LoVo (cell line): ENCODE measurements at places on chromosomes 6 and 20.

GRCh38 chr6:169950558-169950957, 199.1 kb downstream of the ERMARD start:
- DNase-seq, result peak; percentile 1

GRCh38 chr6:71211799-71212198, 76.8 kb upstream of the OGFRL1 start:
- DNase-seq, result no peak

GRCh38 chr20:62991196-62991807, 15.5 kb downstream of the BHLHE23 start:
- DNase-seq, result no peak

DNA sequence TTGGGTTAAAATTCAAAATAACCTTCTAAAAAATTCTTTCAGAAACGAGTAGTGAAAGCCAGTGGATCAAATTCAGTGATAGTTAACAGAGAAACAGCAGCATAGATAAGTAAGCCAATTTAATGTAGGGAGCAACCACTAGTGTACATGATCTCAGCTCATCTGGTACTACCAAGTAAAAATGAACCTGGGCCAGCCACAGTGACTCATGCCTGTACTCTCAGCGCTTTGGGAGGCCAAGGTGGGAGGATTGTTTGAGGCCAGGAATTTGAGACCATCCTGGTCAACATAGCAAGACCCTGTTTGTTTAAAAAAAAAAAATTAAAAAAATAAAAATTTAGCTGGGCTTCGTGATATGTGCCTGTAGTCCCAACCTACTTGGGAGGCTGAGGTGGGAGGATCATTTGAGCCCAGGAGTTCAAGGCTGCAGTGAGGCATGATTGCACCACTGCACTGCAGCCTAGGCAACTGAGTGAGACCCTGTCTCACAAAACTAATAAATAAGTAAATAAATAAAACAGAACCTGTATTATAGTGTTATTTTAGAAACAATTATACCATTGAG, 32.4 kb downstream of the CBFA2T2 start:
- no peak for DNase-seq

- DNase-seq, result peak; percentile 28
These were observed 42.2 kb downstream of the PKIB start for GRCh38 chr6:122652431-122652830.

GRCh38 chr20:34535301-34535840, 19.1 kb downstream of the DYNLRB1 start:
- no peak for DNase-seq

DNA sequence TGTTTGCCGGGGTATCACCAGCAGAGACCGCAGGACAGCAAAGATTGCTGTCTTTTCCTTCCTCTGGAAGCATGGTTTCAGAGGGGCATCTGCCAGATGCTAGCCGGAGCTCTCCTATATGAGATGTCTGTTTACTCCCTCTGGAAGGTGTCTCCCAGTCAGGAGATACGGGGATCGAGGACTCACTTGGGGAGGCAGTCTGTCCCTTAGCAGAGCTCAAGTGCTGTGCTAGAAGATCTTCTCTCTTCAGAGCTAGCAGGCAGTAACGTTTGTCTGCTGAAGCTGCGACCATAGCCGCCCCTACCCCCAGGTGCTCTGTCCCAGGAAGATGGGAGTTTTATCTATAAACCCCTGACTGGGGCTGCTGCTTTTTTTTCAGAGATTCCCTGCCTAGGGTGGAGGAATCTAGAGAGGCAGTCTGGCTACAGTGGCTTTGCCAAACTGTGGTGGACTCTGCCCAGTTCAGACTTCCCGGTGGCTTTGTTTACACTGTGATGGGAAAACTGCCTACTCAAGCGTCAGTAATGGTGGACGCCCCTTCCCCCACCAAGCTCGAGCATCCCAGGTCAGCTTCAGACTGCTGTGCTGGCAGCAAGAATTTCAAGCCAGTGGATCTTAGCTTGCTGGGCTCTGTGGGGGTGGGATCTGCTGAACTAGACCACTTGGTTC, 133.0 kb upstream of the FLRT3 start:
- peak; percentile 7 for DNase-seq

GRCh38 chr20:3193806-3194616, 10.5 kb downstream of the DDRGK1 start:
- DNase-seq, result no peak

DNA sequence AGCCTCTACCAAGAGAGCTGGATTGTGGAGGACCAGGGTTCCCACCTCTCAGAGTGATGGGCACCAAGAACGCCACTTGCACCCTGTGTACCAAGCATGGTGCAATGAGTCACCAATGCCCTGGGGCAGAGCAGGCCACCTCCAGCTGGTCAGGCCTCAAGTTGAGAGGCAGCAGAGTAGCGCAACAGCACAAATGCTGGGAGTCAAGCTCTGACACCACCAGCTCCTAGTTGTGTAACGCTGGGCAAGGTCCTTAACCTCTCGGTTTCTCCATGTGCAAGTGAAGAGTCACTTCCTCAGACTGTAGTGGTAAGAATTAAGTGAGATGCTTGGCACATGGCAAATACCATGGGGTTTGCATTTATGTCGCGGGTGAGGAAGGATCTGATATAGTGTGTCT, 25.6 kb downstream of the GFOD1 start:
- no peak for DNase-seq

DNA sequence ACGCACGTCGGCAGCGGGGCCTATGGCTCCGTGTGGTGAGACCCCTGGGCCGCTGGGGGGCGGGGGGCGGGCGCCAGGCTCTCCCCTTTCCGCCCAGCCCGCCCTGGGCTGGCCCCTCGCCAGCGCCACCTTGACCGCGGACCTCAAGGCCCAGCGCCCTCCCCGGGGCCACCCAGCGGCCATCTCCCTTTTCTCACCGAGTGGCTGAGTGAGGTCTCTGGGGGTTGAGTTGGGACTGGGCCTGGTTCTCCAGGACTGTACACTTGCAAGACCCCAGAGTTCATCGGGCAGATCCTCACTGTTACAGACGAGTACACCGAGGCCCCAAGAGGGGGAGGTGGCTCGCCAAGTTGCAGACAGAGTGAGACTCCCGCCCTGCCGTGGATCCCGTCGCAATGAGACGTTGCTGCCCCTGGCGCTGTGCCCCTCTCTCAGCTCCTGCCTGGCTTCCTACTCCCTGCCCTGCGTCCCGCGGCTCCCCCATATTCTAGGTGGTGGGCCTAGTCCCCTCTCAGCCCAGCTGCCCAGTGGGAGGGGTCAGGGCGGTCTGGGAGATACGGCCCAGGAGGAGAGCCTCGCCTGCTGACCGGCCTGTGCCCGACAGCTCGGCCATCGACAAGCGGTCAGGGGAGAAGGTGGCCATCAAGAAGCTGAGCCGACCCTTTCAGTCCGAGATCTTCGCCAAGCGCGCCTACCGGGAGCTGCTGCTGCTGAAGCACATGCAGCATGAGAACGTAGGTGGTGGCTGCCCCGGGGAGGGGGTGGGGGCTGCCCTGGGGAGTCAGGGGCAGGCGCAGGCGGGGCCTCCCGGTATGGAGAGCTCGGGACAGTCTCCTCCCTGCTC, 576 bp downstream of the MAPK13 start:
- DNase-seq, result peak; percentile 63

- DNase-seq, result no peak
These were observed 197.5 kb downstream of the ISM1 start for GRCh38 chr20:13418263-13419229.

- DNase-seq, result no peak
These were observed 106.4 kb downstream of the GMPR start for GRCh38 chr6:16344756-16345155.

- no peak for DNase-seq
These were observed 10.5 kb downstream of the AURKA start for GRCh38 chr20:56381501-56381900.

- DNase-seq, result peak; percentile 15
These were observed 43.6 kb downstream of the MDGA1 start for GRCh38 chr6:37653933-37654565.

DNA sequence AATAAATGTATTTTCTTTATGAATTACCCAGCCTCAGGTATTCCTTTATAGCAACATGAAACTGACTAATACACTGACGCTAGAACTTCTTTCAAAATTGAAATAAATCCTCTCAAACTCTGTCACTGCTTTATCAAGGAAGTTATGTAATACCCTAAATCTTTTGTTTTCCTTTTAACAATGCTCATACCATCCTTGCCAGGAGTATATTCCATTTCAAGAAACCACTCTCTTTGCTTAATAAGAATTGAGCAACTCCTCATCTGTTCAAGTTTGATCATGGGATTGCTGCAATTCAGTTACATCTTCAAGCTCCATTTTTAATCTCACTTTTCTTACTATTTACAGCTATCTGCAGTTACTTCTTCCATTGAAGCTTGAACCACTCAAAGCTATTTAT, 707.6 kb upstream of the MARCKS start:
- DNase-seq, result no peak

- no peak for DNase-seq
These were observed 22.9 kb downstream of the HTR1B start for GRCh38 chr6:77440206-77440976.

DNA sequence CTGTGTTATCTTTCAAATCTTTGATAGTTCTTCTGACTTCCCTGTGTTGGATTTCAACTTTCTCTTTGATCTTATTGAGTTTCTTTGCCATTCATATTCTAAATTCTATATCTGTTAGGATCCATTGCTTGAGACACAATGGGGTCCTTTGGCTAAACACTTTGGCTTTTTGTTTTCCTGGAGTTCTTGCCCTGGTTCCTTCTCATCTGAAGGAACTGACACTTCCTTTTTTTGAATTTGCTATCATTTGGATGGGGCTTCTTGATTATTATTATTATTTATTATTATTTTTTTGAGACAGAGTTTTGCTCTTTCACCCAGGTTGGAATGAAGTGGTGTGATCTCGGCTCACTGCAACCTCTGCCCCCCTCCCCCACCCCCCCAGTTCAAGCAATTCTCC, 30.1 kb upstream of the EIF2S2 start:
- DNase-seq, result no peak

- no peak for DNase-seq
These were observed 37.0 kb downstream of the BAK1 start for GRCh38 chr6:33543116-33543515.

GRCh38 chr6:79913369-79913768, 34.0 kb downstream of the ELOVL4 start:
- DNase-seq, result no peak

GRCh38 chr6:166728884-166729530, 102.0 kb upstream of the RPS6KA2 start:
- no peak for DNase-seq

DNA sequence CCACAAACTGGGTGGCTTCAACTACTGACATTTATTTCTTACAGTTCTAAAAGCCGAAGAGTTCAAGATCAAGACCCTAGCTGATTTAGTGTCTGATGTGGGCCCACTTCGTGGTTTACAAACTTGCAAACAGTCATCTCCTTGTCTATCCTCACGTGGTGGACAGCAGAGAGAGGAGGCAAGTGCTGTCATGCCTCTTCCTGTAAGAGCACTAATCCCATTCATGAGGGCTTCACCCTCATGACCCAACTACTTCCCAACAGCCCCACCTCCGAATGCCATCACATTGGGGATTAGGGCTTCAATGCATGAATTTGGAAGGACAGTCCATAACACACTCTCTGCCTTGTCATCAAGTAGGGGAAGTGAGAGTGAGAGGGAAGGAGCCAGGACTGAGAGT, 15.6 kb upstream of the ISM1 start:
- DNase-seq, result no peak

- no peak for DNase-seq
These were observed 120.1 kb upstream of the RIMS1 start for GRCh38 chr6:71766146-71766760.

GRCh38 chr6:164286011-164286410, 871.5 kb downstream of the QKI start:
- no peak for DNase-seq

GRCh38 chr6:54085047-54085446, 26.2 kb upstream of the MLIP start:
- no peak for DNase-seq

- DNase-seq, result peak; percentile 8
These were observed 326.4 kb upstream of the MARCKS start for GRCh38 chr6:113530769-113531168.

DNA sequence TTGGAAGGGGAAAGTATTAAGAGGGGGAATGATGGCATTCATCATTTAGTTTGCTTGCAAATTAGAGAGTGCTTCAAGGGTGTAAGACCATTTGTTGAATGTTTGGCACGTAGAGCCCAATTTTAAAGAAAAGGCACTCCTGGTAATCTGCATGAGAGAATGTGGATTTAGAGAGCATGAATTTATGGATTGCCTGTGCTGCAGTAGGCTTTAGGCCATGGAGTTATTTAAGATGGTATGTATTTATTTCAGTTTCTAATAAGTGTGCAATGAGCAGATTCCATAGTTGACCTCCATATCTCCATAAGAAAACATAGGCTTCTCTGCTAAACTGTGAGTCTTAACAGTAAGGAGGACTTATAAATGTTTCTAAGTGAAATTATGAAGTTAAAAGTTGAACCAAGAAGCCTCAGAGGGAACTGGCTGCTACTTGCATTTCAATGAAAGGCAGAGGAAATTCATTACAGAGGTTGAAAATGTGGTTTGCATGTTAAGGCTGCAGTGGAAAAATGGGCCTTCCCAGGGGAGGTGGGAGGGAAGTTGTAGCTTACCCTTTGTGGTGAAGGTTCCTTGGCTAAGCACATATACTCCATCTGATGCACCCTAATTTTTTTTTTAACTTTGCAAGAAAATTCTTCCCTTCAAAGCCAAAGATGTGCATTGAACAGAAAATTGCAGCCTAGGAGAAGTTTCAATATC, 134.2 kb downstream of the CARMIL1 start:
- no peak for DNase-seq

GRCh38 chr6:148042536-148042935, 300.1 kb upstream of the SASH1 start:
- no peak for DNase-seq

GRCh38 chr6:33177552-33178446, 14.5 kb downstream of the COL11A2 start:
- DNase-seq, result no peak

DNA sequence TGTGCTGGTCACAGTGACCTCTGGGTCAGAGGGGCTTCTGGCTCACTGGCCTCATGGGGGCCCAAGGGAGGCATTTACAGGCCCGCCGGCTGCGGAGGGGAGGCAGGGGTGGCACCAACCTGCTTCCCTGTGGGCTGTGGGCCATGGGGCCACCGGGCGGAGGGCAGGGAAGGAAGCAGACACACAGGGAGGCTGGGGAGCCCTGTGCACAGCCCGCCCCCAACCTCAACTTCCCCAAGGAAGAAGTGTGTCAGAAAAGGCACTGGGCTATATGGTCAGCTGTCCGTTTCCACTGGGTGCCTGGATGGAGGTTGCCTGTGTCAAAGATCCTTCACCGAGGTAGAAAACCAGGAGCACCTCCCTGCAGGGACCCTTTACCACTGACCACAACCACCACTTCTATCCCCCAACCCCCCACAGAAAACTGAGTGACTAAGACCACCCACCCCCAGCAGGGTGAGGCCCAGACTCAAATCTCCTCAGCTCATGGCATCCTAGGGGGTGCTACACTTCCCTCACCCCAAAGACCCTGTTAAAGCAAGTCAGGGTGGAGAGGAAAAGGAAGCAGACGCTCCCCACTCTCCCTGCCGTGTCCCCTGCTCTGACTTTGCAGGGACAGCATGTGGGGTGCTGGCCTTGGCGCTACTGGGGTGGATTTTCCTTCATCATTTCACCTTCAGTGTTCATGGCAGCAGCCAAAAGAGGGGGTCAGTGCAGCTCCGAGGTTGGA, 5.6 kb downstream of the CST3 start:
- DNase-seq, result no peak

- peak; percentile 27 for DNase-seq
These were observed 158.1 kb upstream of the ZNF184 start for GRCh38 chr6:27630727-27631608.
